ENCODE measurements at places on chromosomes 6 and 20.

DNA sequence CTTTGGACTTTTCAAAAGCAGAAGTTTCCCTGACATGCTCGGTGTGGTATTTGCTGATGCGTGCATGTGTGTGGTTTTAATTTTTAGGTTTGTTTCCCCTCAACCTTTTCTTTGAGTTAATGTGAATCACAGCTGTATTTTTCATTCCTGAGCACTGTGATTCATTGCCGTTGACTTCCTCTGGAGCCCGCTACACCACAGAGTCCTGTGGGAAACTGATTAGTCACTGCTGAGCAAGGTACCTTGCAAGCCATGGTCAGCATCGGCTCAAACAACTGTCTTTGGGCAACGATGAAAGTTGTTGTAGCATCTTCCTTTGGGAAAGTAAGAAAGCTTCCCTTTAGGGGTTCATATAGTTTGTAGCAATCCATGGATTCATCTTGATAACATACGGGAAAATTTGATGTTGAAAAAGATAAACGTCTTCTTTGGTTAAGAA, 57.5 kb downstream of the RIN2 start:
- DNase-seq: no peak

- no peak for DNase-seq
Observed at GRCh38 chr20:16947479-16947878, 199.3 kb downstream of the OTOR start.

- DNase-seq: no peak
Observed at GRCh38 chr6:125821825-125822281, 31.1 kb downstream of the NCOA7 start.

DNA sequence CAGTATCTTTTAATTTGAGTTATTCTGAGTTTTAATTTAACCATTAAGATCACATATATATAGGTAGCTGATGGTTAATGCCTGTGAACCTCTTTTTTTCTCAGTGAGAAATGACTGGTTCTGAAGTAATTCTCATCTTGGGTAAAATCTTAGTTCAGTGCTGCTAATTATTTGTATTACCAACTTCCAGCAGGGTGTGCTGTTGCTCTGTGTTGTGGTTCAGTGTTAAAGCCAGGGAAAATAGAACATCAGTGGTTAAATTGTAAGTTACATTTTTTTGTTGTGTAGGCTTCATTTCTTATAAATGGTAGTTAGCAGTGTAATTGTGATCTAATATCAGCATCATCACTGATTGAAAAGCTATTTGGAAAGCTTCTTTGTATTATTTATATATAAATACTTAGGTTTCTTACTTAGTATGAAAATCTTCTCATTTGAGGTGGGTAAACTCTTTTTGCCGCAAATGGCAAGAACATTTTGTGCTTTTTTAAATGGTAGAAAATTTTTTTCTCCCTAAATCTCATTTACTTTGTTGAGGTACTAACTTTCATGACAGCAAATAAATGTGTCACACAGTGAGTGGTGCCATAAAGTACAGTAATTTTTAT, 43.7 kb downstream of the CDC5L start:
- DNase-seq: peak; percentile 21

GRCh38 chr6:163958646-163959045, 544.1 kb downstream of the QKI start:
- DNase-seq: no peak

DNA sequence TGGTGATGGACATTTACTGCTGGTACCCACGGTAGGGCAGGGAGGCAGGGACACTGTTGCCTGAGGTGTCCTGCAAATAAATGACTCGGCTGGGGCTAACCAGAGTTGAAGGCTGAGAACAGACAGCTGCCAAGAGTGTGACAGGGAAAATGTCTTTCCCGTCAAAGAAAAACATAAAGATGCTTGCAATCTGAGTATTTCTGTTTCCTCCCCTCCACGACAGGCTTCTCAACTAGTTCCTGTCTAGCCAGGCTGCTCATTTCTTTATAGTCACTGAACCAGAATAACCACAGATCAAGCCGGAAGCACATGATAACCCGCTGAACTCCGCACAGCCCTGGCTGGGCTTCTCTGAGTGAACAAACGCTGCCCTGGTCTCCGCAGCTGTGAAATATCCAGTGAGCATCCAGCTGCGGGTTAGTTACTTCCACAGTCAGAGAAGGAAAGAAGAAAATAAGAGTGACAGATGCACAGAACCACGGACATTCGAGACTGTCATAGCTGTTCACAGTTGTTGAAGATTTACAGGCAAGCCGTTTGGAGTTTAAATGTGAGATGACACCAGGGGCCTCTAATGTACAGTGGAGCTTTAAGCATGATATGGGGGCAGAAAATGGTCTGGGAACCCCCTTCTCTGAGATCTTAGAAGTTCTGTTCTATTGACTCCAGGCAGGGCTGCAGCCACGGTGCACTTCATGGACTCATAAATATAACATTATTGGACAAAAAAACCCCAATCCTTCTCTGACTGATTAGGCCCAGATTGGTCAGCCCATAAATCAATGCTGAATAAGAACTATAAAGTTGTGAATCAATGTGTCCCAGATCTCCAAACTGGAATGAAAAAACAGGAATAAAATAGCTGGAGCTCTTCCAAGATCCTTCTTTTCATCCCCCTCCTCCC, 299.9 kb upstream of the SUPT3H start:
- peak; percentile 54 for DNase-seq

- no peak for DNase-seq
Observed at GRCh38 chr6:170347091-170347490, 40.5 kb downstream of the FAM120B start.

DNA sequence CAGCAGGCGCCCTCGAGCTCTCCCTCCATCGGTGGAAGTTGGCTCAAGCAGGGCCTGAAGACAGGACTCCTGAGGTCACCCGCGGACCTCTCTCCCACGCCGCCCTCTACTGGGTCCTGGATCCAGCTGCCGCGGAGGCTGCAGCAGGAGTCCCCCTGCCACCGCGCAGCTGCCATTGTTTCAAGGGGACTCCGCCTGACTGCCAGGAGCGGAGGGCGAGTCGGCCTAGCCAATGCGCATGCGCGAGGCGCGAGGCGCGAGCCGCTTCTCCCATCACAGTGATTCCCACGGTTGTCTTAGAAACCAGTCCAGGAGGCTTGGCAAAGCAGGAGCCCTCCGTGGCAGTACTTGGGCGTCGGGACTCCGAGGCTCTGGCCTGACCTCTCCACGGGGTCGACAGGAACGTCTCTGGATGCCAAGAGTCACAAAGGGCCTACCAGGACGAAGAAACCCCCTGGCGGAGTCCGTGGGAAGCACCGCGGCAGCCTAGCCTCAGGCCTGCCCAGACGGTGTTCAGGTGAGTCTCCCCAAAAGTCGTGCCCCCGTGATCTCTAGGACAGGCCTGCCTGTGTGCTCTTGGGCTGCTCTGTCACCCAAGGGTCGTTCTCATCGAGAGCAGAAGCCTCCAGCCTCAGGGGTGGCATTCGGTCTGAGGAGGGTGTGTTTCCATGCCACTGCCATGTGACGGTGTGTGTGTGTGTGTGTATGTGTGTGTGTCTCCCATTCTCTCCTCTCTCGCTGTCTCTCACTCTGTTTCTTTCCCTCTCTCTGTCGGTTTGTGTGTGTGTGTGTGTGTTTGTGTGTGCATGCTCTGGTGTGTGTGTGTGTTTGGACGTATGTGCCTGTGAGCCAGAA, 290.6 kb upstream of the ZNF337 start:
- DNase-seq: peak; percentile 61
